HS-27A (cell line): ENCODE measurements at places on chromosomes 11 and 22.

- no peak for DNase-seq
Observed at GRCh38 chr11:46537121-46537520, 56.7 kb downstream of the AMBRA1 start.

GRCh38 chr11:134753771-134754520, 341.9 kb upstream of the B3GAT1 start:
- no peak for DNase-seq

- no peak for DNase-seq
Observed at GRCh38 chr11:5923794-5924193, 18.3 kb upstream of the OR56A3 start.

DNA sequence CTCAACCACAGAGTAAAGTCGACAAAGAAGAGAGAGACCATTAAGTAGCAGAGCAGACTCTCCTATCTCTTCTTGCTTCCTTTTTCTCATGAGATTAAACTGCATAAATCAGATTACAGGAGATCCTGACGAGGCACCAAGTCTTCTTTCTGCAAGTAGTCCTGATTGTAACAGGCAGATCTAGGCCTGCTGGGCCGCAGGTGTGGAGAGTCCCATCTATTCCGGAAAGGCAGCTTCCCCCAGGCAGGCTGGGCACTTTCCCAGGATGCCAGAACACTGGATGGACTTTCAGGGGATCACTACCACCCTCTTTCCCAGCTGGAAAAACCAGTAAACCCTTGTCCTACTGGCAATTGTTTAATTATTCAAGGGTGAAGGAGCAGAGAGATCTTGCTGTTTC, 173.0 kb upstream of the CADM1 start:
- no peak for DNase-seq

DNA sequence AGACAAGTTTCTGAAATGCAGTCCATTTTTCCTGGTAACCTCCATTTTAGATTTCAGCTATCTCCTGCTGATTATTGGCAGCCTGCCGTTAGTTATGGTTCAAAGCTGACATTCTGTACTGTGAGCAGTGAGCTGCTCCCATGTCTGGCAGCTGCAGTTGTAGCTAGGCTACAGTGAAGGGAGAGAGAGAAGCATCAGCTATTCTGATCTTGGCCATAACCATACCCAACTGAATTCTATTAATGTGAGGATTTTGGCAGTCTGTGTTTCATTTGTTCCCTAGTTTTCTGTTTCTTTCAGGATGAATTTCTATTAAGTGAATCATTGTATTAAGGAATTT, 33.4 kb downstream of the SIK2 start:
- no peak for DNase-seq
